Left cardiac atrium (tissue), 4 donors: ENCODE measurements at places on chromosomes 12 and 14.

DNA sequence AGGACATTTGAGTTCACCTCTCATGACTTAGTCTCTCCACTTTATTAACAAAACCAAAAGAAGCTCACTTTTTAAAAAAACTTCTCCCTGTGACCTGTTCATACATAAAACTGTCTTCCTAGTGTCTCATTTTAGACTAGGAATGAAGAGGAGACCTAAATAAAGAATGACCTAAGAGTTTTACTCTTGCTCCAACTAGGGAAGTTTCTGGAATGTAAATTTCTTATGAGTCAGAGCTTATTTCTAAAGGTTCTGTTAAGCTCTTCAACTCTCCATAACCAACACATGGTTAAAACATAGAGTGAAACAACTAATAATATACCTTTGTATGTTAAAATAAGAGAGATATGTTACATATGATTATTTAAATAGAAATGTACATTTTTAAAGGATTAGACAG is 369.8 kb downstream of the EMP1 start:
- no peak for DNase-seq

GRCh38 chr12:108115123-108116121 is 13.7 kb upstream of the WSCD2 start:
- DNase-seq, result no peak

DNA sequence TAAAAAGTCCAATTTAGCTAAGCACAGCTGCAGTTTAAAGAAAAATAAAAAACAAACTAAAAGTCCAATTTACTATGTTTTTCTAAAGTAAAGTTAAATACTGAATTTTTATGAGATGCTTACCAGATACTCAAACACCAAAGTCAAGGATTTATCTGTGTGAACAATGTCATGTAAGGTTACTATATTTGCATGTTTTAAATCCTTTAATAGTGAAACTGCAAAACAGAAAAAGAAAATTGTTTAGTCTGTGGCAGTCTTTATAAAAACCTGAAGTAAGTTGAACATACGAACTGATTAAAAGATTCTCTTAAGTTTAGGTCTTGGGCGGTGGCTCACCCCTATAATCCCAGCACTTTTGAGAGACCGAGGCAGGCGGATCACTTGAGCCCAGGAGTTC is 102.7 kb downstream of the CDK17 start:
- no peak for DNase-seq

DNA sequence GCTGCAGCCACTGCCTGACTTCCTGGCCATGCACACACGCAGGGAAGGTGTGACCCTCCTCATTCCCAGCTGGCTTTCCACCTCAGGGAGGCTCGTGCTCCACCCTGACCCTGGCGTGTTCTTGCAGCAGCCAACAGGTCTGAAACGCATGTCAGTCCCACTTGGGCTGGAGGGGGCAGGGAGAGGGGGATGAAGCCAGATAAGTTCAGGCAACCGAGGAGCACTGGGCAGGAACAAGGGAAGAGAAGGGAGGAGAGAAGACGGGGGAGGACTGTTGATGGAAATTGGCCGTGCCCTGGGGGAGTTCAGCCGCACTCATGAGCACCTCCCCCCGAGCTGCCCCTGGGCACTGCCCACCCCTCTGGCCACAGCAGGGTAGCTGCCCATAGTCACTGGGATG is 182.4 kb upstream of the PRMT8 start:
- DNase-seq, result no peak

DNA sequence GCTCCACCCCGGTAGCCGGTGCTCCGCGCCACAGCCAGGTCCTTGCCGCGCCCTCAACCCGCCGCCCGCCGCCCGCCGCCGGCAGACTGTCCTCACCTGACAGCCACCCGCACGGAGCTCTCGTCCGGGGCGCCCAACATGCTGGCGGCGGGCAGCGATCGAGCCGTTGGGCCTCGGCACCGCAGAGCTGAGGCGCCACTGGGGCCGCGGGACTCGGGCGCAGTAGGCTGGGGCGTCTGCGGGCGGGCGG is 164 bp downstream of the KIF21A start:
- no peak for DNase-seq

GRCh38 chr12:91044586-91044985 is 13.2 kb downstream of the KERA start:
- DNase-seq, result no peak

- DNase-seq, result no peak
Observed at GRCh38 chr12:72774023-72774422, 501.9 kb downstream of the TRHDE start.

GRCh38 chr14:31879661-31880348 is 197.3 kb upstream of the ARHGAP5 start:
- DNase-seq, result no peak

DNA sequence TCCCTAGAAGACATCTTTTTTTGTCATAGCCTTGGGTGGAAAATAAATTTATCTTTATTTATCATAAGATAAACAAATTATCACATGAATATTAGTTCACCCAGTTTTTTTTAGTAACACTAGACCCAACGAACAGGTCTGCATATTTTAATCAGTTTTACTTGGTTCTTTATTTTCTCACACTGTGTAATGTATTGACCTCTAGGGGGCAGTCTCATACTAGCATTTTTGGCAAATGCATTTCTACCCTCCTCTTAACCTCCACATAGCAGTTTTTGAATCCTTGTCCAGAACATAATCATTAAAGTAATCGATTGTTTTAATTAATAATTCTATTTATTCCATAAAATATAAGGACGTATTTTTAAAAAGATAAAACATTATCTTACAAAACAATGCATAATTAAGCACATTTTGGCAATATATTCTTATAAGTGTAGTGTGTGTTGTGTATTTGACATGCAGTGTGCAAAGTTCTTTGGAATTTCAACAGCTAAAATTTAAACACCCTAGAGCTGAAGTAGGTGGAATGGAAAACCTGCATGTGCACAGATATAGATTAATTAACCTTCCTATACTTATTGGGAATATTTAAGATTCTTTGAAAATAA is 31.6 kb upstream of the PTPRQ start:
- DNase-seq, result no peak

GRCh38 chr14:31219169-31219568 is 11.6 kb upstream of the HECTD1 start:
- DNase-seq, result no peak

DNA sequence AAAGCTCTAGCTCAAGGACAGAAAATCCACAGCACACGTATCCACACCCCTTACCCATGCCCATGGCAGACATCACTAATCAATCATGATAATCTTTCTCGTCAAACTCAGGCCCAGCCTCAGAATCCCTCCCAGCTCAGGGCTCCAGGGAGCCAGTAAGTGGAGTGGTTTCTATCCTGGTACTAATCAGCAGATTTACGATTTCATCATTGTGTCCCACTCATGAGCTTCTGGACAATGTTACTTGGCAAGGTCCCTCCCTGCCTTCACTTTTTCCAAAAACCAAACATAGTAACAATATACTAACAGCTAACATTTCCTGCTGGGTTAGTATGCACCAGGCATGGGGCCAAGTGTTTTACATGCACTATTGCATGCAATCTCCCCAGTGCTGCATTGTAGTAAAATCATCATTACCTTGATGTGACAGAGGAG is 45.8 kb upstream of the NCOR2 start:
- DNase-seq, result no peak

DNA sequence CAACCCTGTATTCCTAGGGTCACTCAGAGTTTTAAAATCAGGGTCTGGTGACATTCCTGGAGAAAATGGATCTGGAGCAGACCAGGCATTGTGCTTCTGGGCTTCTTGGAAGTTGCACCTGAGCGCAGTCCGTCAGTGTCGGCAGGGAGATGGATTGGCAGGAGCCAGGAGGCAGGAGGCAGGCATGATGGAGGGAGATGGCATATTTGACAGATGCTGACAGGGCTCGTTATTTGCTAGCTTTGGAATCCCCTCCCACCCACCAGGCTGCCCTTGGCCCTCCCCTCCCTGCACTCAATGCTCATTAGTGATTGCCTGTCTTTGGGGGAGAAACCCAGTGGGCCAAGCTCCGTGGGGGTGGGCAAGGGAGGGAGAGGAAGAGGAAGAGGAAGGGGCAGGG is 4.7 kb downstream of the CISTR start:
- no peak for DNase-seq

DNA sequence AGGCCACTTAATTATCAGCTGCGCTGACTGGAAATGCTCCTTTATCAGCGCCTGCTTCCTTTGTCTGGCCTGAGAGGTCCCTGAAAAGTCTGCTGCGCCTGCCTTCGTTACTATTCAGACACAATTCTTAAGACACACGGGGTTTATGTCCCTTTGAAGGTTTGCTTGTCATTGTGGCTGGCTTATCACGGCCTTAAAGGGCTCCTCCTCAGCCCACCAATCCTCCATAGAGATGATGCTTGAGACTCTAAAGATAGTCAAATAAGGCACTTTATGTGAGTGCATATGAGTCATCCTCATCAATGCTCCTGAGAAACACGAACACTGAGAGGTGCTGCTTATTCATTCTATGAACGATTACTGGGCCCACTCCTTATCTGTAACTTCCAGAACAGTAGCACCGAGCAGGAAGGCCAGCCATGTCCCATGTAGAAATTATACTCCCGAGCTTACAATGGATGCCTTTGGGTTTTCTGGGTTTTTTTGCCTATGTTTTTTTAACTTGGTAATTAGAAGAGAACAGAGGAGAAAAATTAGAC is 1268.2 kb upstream of the TMEM132C start:
- DNase-seq, result no peak

DNA sequence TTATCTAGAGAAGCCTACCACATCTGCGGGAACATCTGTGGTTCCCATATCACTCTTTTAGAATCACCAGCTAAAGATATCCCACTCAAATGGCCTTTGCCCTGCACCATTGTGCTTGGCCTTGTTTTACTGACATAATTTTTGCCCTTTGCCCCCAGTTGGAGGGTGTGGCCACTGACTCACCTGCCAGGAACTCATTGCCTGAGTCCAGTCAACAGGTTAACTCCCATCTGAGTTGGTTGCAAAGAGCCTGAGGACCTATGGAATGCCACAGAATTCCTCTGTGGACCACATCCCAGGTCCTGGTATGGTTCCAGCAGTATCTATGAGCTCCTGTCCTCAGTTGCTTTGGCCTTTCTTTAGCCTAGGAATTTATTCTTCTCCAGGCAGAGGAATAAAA is 55.7 kb upstream of the PTGR2 start:
- DNase-seq, result no peak

DNA sequence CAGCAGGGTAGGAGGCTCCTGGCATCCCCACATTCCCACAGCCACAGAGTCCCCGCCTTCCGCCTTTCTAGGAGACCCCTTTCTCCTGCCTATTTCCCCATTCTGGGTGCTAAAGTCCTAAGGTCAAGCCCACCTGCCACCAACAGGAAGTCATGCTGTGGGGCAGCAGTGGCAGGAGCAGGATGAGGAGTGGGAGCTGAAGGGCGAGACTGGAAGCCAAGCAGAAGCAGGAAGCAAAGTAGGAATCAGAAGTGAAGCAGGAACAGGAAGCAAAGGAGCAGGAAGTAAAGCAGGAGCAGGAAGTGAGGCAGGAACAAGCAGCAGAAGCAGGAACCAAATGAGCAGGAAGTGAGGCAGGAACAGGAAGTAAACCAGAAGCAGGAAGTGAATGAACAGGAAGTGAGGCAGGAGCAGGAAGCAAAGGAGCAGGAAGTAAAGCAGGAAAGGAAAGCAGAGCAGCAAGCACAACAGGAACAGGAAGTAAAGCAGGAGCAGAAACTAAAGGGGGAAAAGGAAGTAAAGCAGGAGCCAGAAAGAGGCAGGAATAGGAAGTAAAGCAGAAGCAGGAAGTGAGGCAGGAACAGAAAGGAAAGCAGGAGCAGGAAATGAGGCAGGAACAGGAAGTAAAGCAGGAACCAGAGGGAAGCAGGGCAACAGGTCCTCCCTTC is 38.3 kb upstream of the RIMBP2 start:
- no peak for DNase-seq

DNA sequence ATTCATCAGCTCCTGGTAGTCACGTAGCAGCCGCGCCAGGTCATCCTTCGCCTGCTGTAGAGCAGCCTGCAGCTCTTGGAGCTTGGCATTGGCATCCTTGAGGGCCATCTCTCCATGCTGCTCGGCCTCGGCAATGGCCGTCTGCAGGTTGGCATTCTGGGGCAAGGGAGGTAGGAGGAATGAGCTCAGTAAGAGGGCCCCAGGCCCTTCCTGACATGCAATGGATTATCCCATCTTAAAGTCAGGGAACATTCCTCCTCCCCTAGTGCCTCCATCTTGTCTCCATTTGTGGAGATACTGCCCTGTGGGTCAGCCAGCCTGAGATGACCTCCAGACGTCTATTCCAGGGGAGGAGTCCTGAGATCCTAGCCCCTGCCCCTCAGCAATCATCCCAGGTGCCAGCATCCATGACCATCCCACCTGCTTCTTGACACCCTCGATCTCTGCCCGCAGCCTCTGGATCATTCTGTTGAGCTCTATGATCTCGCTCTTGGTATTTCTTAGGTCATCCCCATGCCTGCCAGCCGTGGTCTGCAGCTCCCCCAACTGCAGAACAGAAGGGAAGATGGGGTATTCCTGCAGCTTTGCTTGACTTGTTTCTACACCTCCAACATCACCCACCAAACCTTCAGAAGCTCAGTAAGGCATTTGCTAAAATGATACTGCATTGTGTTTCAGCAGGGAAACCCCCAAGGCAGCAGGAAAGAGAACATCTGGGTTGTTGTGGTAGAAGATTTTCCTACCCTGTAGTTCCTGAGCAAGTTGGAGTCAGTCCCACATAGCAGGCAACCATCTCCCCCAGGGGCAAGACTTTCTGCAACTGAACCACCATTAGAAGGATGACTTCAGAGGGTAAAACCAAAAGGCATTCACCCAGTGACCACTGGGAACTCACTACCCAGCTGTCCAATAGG is 4.4 kb downstream of the KRT3 start:
- DNase-seq, result no peak

- no peak for DNase-seq
Observed at GRCh38 chr12:85821759-85822158, 14.4 kb downstream of the RASSF9 start.

- no peak for DNase-seq
Observed at GRCh38 chr14:89249065-89249695, 167.9 kb downstream of the FOXN3 start.

DNA sequence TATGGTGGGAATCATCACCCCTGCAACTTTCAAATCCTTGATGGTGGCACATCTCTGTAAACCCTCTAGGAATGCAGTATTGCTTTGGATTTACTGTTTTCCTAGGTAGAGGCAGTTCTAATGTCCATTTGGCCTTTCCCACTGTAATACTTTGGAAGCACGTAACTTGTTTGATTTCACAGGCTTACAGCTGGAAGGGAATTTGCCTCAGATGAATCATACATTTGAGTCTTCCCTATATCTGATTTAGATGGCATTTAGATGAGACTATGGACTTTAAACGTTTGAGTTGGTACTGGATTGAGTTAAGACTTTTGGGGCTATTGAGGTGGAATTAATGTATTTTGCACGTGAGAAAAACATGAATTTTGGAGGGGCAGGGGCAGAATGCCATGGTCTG is 35.9 kb downstream of the DAAM1 start:
- DNase-seq, result no peak

GRCh38 chr12:81758421-81759189 is 545 bp downstream of the PPFIA2 start:
- DNase-seq, result peak; percentile 42

- no peak for DNase-seq
Observed at GRCh38 chr12:26539131-26539530, 293.9 kb downstream of the ITPR2 start.

DNA sequence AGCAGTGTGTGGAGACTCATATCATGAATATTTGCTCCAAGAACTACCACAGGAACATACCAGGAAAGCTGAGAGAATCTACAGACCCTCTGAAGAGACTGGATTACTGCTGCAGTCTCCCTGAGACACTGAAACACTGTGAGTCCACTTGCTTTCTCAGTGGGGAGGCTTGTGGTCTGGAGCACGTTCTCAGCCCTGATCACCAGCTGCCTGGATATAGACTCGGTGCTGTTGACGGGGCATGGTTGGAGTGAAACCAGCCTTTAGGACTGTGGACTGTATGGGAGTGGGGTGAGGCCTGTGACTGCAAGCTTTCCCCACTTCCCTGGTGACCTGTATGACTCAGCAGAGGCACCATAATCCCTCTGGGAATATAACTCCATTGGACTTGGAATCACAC is 525.8 kb upstream of the FBXO33 start:
- DNase-seq, result no peak
